GM23338 (cell line): ENCODE measurements at places on chromosomes 2 and 18. TPM values are rescaled to one million over a fixed set of nuclear protein-coding genes. Genes with fewer than 3 reads are reported as not detected.

- DNase-seq, result no peak
Measured at GRCh38 chr2:33516456-33516995, 40.1 kb downstream of the RASGRP3 start.

DNA sequence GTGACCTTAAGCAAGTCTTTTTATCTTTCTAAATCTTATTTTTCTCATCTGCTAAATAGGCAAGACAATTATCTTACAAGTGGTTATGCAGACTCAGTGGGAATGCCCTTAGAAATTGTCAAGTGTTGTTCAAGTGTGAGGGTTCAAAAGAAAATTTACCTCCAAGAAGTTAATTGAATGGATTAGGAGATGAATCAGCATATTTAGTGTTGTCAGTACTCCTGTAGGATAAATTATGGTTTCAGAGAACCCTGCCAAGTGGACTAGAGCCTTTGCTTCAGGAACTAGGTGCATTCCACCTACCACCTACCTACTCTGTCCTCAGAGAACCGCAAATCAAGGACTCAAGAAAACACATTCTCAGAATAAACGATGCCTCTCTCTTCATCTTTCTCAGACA, 69.8 kb upstream of the KCTD1 start:
- DNase-seq, result no peak

Gene ERCC3
- 42.5 and 62.7 TPM in 2 replicates for total RNA-seq

- DNase-seq, result peak; percentile 39
Measured at GRCh38 chr2:190678444-190679162, 29.7 kb downstream of the NAB1 start.

Gene ATP6V1B1
- not detected in 2 replicates for total RNA-seq

Gene TMEM178A
- 12.3 and 17.4 TPM in 2 replicates for total RNA-seq

GRCh38 chr2:140801311-140801710, 1329.5 kb downstream of the LRP1B start:
- no peak for DNase-seq

Gene LDLRAD4
- total RNA-seq, result 1.0 and 1.9 TPM in 2 replicates

Gene CFAP221
- total RNA-seq, result 0.23 and 0.42 TPM in 2 replicates

GRCh38 chr2:120189189-120189588, 34.0 kb downstream of the TMEM185B start:
- DNase-seq, result no peak

Gene RAB6C
- total RNA-seq, result not detected in 2 replicates

DNA sequence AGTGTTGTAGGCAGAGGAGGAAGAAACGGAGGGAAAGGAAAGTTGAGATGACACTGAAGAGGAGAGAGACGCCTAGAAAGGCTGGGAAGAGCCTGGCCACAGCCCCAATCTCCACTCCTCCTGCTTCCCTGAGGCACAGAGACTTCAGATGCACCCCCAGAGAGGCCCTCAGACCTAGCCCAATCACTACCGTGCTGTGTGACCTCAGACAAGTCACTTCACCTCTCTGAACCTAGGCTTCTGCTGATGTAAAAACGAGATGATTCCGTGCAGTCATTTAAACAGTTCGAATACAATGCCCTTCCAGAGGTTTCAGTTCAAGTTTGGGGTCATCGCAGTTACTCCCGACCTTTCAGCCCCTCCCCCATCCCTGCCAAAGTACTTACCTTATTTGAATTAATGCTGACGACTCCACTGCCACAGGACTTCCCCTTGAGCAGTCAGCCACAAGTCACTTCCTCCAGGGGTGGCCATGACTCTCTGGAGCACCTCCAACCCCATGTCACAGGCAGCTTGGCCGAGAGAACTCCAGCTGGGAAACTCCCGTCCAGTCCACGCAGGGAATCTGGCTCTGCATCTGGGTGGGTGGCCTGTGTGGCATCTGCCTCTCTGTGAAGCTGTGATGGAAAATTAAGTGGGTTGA, 105.2 kb upstream of the ID2 start:
- DNase-seq, result no peak

GRCh38 chr2:189783927-189784867, at the start of the genes ORMDL1 and PMS1:
TSS of gene ORMDL1 (minus strand) at chr2:189784339. CDS start at chr2:189782595, 1,744 bp downstream.
TSS of gene PMS1 (plus strand) at chr2:189784450. CDS start at chr2:189791810, 7,360 bp downstream.
- peak; percentile 95 for DNase-seq

GRCh38 chr2:71798266-71799012, 345.1 kb downstream of the DYSF start:
- peak; percentile 87 for DNase-seq

Gene DSC3
- total RNA-seq, result 2.1 and 3.7 TPM in 2 replicates

GRCh38 chr2:177326591-177326990, 62.1 kb upstream of the NFE2L2 start:
- no peak for DNase-seq
